CD4-positive, alpha-beta T cell treated with Interleukin-1 beta for 1 hour (primary cell): ENCODE measurements at places on chromosomes 13 and 19.

- no peak for DNase-seq
These were observed 4.2 kb downstream of the NALCN start for GRCh38 chr13:101412076-101412475.

DNA sequence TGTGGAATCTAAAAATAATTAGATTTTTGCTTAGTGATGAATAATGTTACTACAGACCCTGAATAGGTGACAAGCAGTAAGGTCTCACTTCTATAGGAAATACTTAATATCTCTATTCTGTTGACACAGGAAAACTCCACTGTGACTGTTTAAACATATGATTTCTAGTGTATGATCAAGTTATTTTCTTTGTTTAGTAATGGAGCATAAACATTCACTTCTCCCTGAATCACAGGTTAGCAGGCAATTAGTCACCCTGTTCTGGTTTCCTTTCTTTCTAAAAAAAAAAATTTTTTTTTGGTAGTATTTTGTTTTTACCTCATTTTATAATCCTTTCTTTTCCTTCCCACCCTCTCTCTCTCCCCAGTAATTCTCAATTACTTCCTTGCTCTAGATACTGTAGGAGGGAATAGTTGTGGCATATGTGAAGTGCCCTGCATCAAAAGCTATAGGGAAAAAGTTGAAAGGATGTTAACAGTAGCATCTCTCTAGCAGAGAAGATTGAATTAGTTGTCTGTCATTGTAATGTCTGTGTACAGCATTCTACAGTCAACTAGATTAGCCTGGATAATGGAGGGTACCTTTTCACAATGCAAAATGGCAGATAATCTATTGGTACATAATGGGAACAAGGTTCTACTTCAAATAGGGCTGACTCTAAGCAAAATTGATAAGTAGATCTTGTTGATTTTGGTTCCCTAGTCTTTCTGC is 3.5 kb downstream of the HS6ST3 start:
- no peak for DNase-seq

DNA sequence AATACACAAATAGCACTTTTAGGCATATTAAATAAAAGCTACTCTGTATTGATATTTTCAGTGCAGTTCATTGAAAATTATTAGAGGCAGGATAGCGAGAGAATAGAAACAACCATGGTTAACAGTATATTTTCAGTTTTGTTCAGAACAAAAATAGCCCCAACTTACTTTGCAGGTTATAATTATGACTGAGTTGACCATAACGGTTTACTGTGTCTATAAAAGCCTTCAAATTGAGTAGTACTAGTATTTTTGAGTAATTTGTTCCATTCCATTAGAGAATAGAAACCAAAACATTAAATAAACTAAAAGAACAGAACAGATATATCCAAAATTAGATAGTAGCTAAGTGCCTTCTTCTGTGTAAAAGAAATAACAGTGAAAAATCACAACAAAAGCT is 1108.4 kb upstream of the PCDH20 start:
- no peak for DNase-seq

DNA sequence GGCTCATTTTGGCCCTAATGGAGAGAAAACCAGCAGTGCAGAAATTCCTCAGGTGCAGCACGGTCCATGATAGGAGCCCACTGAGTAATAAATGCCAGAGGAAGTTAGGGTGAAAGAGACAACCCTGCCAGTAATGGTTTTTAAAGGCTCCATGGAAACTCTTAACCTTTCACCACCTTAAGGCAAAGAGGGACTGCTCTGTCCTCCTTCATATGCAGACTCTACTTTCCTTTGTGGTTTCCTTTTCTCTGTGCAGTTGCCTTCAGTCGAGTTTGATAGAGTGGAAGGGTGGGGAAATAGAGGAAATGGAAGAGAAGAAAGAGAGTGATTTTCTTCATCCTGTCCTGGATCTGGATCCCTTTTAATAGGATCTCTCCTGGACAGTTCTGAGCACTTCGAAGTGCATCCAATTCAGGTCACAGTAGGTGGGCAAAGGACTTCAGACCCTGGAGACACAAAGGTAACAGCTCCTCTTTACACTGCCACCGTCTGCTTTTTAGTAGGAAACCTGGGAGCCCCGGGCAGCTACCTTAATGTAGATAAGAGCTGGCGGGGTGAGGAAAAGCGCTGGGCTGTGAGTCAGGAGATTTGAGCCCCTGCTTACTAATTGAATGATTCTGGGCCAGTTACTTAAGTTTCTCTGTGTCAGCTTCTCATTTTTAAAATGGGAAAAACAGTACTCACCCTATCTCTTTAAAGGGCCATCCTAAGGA is 294.8 kb downstream of the KCNRG start:
- no peak for DNase-seq

- no peak for DNase-seq
These were observed 27.5 kb downstream of the DPRX start for GRCh38 chr19:53659292-53659691.

- no peak for DNase-seq
These were observed 23.6 kb downstream of the AP3D1 start for GRCh38 chr19:2127758-2128157.

GRCh38 chr19:3343619-3344502 is 22.5 kb upstream of the NFIC start:
- DNase-seq: peak; percentile 63

GRCh38 chr13:46359714-46360113 is 27.3 kb downstream of the RUBCNL start:
- DNase-seq: no peak

- DNase-seq: no peak
These were observed 661.3 kb upstream of the KLF12 start for GRCh38 chr13:74795526-74795925.

- no peak for DNase-seq
These were observed 72.4 kb downstream of the KDM4B start for GRCh38 chr19:5041168-5041912.

DNA sequence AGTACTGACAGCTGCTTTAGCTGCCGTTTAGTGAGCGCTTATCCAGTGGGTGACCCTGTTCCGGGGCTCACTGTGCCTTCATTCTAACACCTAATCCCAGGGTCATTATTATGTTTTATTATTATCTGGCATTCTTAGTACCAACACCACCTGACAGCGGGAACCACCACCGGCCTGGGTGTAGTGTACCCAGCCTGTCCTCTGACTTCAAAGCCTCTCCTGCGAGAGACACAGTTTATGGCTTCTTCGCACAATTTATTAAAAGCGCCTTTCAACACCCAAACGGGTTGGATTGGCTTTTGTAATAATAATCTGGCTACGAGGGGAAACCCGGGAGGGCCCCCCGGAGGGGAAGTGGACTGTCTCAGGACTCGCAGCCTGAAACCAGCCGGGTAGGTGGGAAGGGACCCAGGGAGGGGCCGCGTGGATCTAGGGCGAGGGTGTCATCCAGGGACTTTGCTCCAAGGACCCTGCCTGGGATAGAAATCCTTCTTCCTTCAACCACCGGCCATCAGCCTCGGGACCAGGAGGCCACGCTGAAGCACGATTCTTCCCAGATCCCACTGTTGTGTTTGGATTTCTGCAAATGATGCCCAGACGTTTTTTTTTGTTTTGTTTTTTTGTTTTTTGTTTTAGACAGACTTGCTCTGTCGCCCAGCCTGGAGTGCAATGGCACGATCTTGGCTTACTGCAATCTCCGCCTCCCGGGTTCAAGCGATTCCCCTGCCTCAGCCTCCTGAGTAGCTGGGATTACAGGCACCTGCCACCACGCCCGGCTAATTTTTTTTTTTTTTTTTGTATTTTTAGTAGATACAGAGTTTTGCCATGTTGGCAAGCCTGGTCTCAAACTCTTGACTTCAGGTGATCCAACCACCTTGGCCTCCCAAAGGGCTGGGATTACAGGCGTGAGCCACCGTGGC is 1.6 kb upstream of the ZBTB7A start:
- DNase-seq: no peak

DNA sequence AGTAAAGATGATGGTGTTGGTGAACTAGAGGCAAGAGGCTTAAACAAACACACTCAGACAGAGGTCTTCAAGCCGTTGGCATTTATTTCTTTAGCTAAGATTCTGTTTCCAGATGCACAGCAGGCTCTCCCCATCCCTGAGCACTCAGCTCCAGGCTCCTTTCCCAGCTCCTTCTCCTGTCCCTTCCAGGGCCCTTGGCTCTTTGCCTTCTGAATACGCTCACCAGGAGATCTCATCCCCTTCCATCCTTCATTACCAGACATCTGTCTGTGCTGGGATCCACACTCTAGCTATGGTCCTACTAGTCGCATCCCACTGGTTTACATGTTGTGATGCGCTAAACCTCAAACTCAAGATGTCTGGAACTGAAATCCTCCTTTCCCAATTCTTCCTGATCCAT is 25.3 kb upstream of the DOCK9 start:
- no peak for DNase-seq

GRCh38 chr19:5717215-5717935 is 2.6 kb downstream of the LONP1 start:
- no peak for DNase-seq

DNA sequence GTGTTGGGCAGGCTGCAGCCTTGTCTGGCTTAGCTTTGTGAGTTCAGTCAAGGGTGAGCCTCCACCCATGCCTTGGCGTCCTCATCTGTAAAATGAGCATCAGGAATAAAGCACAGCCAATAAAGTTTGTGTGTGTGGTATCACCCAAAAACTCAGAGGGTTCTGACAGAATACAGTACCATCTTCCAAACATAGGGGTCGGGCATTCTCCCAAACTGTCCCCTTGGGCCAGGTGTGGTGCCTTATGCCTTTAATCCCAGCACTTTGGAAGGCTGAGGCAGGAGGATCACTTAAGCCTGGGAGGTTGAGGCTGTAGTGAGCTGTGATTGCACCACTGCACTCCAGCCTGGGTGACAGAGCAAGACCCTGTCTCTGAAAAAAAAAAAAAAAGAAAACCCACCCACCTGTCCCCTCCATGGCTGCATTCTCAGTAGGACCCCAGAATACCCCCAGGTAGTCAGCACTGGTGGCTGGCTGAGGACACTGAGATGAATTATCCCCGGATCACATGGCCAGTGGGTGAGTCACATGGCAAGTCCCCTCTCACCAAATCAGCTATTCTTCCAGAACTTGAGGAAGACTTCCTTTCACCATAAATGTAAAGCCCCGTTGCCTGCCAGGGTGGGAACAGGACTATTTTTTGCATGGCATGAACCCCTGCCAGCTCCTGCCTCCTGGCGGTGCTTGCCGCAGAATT is 18.6 kb downstream of the POP4 start:
- DNase-seq: no peak

DNA sequence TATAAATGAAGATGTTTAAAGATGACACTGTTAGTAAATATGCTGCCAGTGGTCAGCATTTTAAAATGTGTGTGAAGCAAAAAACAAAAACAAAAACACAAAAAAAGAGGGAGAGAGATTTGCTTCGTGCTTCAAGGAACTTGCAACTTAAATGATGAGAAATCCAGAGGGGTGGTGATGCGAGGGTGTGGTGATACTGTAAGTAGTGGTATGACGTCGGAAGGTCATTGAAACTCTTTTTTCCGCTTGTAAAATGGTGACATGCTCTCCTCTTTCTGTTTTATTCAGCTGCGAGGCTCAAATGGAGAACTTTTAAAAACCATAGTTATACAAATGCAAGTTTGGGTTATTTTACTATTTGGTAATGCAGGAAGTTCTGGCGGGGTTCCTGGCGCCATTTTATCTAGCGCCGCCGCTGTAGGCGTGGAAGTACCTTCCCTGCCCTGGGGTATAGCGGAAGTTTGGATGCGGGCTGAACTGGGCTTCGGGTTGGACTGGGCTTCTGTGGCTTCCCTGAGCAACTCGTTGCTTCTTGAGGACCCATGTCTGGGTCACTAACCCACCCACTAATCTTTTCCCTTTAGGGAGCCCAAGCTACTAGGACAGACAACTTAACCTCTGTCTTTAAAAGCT is 34.8 kb downstream of the DGKH start:
- DNase-seq: no peak

- DNase-seq: no peak
These were observed 15.4 kb downstream of the MED26 start for GRCh38 chr19:16612636-16613035.

- no peak for DNase-seq
These were observed 204.4 kb upstream of the SERP2 start for GRCh38 chr13:44169018-44169911.

- no peak for DNase-seq
These were observed 34.4 kb upstream of the ZNF562 start for GRCh38 chr19:9709305-9709704.

DNA sequence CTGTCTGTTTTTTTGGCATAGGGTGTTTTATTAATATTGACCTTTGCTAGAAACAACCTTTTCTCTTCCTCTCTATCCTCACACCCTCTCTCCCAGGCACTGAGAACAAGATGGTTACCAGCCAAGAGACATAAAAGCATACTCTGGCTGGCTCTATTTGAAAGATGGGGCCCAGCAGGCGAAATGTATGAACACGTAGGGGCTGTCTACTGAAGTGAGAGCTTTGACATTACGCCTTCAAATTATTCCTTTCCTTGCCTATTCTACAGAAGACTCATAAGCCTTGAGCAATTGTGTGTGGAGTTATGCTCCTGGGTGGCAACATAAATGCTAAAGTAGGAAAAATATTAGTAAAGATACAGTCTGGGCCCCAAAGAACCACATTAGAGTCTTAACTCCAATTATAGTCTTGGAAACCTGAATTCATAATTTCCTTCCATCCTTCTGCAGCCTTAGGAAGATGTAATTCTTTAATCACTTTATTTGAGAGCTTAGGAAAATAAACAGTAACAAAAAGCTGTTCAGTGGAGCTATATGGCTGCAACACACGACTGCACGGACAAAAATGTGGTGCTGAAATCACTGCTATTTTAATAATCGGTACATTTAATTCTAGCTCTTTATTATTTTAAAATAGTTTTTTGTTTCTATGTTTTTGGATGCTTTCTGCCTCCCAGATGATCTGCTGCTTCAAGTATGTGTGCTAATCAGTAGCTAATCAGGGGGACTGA is 122.3 kb upstream of the RNF113B start:
- DNase-seq: no peak

GRCh38 chr19:13861714-13862531 is 15.0 kb upstream of the NANOS3 start:
- peak; percentile 91 for DNase-seq

DNA sequence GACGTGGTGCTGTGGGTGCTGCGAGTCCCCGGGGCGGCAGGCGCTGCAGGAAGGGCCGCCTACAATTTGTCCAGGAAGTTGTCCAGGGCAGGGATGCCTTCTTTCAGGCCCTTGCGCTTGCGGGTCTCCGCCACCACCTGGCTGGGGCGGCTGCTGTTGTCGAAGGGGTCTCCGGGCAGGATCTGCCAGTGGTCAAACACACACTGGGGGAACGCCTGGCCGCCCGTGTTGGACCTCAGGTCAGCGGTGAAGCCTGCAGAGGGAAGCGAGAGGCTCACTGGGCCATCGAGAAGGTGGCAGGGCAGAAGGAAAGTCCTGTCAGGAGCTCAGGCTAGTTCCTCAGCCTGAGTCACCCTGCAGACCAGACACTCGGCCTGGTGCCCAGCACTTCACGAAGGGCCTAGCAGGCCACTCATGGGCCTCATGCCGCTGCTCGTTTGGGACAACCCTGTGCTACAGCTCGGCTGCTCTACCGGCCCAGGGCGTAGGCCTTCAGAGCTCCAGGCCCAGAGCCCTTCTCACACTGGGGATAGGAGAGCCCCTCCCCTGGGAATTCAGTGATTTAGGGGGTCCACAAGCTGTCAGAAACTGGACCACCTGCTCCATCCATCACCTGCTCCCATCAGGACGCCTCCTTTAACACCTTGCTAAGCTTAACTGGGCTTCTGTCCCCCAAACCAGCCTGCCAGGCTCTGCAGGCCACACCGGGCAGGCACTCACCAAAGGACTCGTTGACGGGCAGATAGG is 5.8 kb upstream of the DAPK3 start:
- DNase-seq: no peak
